Thymus (tissue), 14 donors: ENCODE measurements at places on chromosomes 4 and X. TPM values are rescaled to one million over a fixed set of nuclear protein-coding genes. Genes with fewer than 3 reads are reported as not detected.

Gene LRP2BP
- total RNA-seq, result 0.71 TPM

GRCh38 chr4:6550821-6551220 is 24.2 kb upstream of the MAN2B2 start:
- no peaks in the 10 kb centered on the region for H3K27me3 ChIP-seq
- no peak for DNase-seq
- H3K4me3 ChIP-seq, result no peak overlapping the region
- H3K27ac ChIP-seq, result no peak overlapping the region

GRCh38 chr4:157291071-157291470 is 70.5 kb downstream of the GRIA2 start:
- no peaks in the 10 kb centered on the region for H3K27me3 ChIP-seq
- no peaks in the 10 kb centered on the region for H3K4me1 ChIP-seq
- H3K4me3 ChIP-seq, result no peak overlapping the region
- H3K27ac ChIP-seq, result no peak overlapping the region

Gene IL3RA
- total RNA-seq, result 4.9 TPM

Gene KCND1
- total RNA-seq, result 0.19 TPM
